ENCODE measurements at places on chromosomes 1 and 21.

- no peak for DNase-seq
Measured at GRCh38 chr1:205656236-205656635, 24.1 kb downstream of the SLC45A3 start.

GRCh38 chr1:10561497-10561896 is 86.7 kb downstream of the PEX14 start:
- no peak for DNase-seq

- DNase-seq: no peak
Measured at GRCh38 chr1:179143322-179143721, 61.5 kb downstream of the TOR3A start.

- no peak for DNase-seq
Measured at GRCh38 chr1:183841550-183841949, 36.6 kb downstream of the RGL1 start.

DNA sequence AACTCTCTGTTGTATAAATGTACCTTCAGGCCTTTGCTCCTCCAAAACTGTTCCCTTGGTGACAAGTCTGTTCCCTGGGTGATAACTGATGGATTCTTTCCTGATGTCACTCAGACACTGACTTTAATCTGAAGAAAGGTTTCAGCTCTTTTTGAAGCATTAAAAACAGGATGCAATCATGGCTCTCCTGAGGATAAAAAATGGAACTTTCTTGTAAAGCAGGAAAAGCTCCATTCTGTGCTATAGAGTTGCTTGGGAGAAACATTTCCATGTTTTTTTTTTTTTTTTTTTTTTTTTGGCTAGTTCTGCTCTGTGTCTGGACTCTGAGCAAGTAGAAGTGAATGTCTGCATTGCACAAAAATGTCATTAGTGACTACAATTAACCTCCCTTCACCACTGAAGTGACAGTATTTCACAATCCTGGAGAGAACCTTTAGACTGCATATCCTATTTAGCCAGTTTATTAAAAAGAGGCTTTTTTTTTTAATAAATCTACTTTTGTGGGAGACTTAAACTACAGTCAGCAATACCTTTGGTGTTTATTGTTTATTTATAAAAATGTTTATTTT is 101.7 kb upstream of the PRMT6 start:
- DNase-seq: no peak

DNA sequence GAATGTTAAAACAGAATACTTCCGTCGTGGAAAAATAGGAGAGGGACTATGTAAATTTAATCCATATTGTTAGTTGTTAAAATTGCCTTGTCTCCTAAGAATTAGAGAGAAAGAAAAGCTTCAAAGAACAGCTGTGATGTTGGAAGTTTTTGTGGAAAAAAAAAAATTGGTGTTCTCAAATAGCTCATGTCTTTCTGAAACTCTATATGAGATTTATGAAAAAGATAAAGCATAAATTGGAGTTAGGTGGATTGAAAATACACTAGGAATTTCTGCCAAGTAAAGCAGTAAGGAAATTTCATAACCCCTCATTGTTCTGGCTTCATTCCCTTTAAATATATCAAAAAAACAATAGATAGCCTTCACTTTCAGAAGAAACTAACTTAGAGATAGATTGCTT is 274.0 kb upstream of the ADAMTS5 start:
- DNase-seq: no peak

DNA sequence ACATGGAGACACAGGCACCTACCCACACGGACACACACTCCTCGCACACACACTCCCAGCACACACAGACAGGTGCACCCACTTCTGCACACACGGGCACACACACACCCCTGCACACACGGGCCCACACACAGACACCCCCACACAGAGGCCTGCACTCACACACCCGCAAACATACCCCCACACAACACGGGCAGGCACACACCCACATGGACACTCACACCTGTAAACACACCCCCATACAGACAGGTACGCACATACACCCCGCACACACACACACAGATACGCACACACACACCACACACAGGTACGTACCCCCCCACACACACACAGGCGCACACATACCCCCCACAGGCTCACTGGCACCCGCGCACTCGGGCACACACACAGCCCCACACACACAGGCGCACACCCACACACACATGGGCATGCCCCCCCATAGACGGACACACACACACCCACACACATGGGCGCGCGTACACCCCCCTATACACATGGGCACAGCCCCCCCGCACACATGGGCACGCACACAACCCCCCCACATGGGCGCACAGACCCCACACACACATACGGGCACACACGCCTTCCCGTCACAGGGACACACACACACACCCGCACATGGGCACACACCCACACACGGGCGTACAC is 6.1 kb downstream of the ATAD3A start:
- DNase-seq: no peak

- DNase-seq: no peak
Measured at GRCh38 chr21:28485301-28486022, 507.2 kb downstream of the LTN1 start.

GRCh38 chr1:198276241-198276640 is 119.4 kb downstream of the NEK7 start:
- no peak for DNase-seq

DNA sequence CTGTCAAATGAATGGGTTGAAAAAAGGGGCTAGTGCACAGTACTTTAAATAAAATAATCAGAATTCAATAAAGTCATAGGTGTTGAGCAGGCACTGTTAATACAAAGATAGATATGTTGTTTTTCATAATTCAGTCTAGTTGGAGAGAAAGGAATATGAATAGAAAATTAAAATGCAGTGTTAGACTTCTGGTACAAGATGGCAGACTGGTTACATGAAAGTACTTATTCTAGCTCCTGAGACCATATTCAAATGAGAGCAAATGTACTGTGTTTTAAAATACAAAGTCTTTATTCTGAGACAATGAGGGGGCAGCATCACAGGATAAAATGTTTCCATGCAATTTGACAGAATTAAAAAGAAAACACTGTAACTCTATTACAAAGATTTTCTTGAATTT is 542.1 kb downstream of the COL11A1 start:
- DNase-seq: no peak

GRCh38 chr1:63051886-63052285 is 268.0 kb downstream of the ATG4C start:
- no peak for DNase-seq

GRCh38 chr1:174894117-174894762 is 105.5 kb upstream of the CACYBP start:
- no peak for DNase-seq

- DNase-seq: peak; percentile 46
Measured at GRCh38 chr1:41239988-41240610, 2.0 kb downstream of the SCMH1 start.

- DNase-seq: no peak
Measured at GRCh38 chr1:152018537-152018936, 18.3 kb downstream of the S100A11 start.

DNA sequence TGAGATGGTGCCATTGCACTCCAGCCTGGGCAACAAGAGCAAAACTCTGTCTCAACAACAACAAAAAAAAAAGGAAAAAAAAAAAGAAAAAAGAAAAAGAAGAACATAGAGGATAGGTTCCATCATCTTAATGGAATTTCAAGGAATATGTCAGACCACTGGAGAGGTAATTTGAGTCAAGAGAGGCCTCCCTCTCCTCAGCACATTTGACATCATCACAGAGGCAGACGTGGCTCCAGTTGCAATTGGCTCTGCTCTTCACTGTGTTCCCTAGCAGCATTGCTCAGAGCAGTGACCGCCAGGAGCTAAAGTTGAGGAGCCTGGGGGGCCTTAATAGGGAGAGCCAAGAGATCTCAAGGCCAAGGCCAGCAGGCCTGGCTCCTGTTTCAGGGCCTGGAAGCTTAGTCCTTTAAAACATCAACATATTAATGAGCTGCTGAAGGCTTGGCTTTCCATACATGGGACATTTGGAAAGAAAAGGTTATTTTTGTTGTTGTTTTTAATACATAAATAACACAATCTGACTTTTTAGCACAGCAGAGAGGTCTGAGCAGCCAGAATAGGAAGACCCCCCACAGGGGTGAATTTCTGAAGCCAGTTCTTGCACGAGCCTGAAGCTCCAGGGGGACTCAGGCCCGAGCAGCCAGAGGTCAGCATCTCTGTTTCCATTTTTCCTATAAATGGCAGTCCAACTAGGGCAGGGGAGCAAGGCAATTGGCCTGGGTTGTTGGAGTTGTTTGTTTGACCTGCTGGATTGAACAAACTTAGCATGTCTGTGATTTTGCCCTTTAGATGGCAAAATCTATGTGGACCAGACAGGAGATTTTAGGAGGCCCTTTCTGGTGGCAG is 118.3 kb upstream of the FGGY start:
- DNase-seq: no peak

DNA sequence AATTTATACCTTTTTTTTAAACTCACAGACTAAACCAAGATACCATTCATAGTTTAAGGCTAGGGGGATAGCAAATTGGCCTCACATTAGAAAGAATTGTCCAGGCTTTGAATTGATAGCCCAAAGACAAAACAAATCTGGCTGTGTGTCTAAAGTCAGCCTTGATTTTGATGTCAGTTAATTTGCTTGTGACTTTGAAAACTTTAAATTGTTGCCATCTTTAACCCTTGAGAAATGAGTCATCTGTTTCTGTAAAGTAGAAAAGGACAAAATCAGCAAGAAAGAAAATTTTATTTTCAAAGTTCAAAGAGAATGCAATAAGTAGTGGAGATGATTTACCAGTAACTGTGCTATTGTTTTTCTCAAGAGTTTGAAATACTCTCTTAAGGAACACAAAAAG is 184.5 kb downstream of the RGS7 start:
- DNase-seq: no peak

- DNase-seq: no peak
Measured at GRCh38 chr1:188433425-188433824, 1604.7 kb downstream of the PLA2G4A start.

GRCh38 chr21:41064334-41064791 is 103.6 kb upstream of the BACE2 start:
- no peak for DNase-seq

DNA sequence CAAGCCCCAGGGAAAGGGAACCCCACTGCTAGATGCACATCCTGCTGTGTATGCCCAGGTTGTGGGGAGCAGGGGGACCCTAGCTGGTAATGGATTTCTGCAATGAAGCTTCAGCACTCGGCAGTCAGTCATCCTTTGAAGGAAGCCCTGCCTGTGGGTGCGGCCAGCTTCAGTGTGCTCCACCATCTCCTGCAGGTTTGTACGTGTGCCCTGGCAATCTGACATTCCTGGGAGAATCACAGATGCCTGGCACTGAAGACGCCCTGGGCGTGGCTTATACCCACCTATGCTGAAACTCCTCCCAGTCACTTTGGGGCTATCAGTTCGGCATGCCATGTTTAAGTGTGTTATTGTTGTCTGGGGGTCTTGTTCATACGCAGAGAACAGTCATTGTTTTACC is 6.8 kb downstream of the SPRR5 start:
- DNase-seq: no peak

DNA sequence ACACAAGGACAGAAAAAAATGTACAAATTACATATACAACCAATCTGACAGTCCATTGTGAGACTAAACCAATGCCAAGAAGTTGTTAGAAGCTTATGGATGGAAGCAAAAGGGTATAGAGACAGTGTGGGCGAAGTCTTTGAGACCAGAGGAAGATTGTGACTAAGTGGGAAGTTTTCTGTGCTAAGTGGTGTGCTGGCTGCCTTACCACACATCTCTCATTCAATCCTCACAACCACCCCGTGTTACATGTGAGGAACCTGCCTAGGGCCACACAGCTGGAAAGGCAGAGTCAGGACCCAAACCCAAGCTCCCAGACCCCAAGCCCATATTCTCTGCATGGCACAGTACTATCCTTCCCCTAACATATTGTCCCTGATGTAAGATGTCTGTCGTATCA is 53.5 kb upstream of the DUSP10 start:
- DNase-seq: no peak

DNA sequence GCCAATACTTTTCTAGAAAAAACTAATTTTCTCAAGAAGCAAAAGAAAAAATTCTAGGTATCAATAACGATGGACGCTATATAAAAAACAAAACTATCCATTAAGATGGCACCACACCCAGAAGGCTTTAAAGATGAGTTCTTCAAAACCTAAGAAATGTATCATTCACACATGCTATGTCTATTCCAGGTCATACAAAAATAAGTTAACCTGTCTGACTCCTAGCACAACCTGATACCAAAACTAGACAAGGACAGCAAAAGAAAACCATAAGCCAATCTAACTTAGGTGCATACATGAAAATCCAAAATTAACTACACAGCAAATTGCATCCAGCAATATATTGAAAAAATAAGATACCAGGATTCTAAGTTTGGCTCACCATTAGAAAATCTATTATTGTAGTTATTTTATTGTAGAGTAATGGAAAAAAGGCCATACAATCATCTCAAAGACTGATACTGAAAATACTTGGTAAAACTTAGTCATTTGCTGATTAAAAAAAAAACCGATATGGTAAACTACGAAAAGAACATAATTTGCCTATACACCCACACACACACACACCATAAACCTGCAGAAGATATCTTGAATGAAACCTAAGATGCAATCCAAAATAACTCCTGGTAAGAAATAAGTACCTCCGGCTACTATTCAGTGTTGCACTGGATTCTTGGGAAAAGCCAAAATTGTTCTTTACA is 55.0 kb downstream of the TRAF5 start:
- DNase-seq: no peak

DNA sequence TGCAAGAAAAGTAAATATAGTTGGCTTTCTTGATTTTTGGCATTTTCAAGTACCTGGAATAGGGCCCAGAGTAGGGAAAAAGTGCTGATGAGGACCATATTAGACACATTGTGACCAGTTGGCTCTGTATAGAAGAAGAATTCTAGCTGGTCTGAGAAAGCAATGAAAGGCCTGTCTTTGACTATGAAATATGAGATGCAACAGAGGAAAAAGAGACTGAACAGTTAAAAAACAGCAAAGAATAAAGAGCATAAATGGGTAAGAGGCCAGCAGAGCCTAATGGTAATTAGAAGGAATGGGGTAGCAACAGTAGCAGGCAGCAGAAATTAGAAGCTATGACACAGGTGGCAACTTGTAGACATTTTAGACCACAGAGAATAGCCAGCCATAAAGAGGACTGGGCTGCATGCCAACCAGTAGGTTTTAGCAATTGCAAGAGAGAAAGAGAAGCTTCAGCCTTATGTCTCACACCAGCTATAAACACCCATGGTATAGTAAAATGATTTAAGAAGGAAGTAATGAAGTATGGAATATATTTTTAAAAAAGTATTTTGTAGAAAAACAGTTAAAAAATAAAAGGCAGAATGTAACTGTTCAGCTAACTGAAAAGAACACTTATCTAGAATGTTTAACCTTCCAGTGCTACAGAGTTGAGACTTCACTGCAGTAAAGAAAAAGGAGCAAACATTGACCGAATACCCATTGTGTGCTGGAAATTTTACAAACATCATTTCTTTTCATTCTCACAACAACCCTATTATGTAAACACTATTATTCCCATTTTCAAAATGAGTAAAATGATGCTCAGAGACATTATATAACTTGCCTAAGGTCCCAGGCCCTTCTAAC is 114.1 kb downstream of the LHX4 start:
- no peak for DNase-seq

DNA sequence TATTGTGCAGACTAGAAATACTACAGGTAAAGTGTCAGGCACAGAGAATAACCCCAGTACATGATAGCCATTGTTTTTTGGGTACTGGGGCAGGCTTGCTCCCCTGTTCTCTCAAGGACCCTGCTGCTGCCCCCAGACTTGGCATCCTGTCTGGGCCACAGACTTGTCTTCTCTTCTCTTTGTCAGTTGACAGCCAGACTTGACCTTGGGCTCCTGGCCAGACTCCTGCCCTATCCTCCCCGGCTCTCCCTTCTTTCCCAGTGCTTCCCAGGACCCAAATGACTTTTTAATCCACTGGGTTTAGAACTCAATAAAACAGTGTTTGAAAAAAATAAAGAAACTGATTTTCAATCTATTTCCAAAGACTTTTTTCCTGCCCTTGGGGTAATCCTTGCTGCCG is 43.2 kb downstream of the ZSCAN20 start:
- no peak for DNase-seq
